Activated T-cell treated with anti-CD3 and anti-CD28 coated beads for 4 hours (primary cell): ENCODE measurements at places on chromosomes 2 and 18.

- DNase-seq = no peak
Measured at GRCh38 chr2:129864719-129865118, 114.7 kb upstream of the RAB6C start.

DNA sequence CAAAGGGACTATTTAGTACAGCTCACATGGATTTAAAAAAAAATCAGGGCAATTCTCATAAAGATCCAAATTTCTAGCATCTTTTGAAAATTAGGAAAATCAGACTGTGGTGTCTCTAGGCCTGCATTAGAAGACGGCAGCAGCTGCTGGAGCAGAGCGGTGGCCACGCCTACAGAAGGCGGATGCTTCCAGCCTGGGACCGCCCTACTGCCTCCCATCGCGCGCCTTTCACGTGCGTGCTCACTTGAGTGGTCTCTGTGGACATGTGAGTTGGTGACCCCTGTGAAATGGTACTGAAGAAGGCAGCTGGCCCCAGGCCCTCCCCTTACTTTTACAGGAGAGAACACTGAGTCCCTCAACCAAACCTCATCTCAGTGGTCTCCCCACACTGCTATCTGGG lies 15.2 kb upstream of the ZFP36L2 start:
- no peak for DNase-seq

DNA sequence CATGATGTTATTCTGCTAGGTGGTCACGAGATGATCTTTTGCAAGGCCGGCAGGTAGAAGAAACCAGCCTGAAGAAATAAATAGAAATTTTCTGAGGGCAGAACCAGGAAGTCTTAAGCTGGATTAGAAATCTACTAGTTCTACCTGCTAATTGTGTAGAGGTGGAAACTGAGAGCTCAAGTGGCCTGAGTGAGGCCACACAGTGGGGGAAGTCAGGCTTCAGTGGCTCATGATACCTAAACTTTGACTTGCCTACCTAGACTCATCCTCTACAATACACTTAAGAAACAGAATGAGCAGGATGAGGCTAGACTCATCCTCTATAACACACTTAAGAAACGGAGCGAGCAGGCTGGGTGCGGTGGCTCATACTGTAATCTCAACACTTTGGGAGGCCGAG lies 134.9 kb upstream of the NDUFV2 start:
- DNase-seq = no peak

GRCh38 chr2:26269571-26270158 lies 24.9 kb downstream of the HADHB start:
- no peak for DNase-seq
